ENCODE measurements at places on chromosomes 6 and 20.

GRCh38 chr20:3238616-3239025, 369 bp downstream of the SLC4A11 start:
- no peak for DNase-seq

DNA sequence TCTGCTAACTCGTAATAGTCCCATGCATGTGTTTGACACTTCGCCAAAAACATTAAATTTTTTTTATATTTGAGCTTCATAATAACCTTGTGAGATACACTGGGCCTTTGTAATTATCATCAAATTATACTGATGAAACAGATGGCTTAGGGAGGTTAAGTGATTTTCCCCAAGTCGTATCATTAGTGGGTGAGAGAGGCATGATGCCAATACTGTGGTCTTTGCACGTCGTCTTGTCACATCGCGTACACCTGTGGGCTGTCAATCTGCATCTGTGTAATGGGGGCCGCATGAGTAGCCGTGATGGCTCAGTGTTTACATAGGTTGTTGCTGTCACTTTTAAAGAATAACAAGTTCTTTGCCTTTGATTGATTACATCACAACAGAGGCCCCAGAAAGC, 1.7 kb downstream of the PRL start:
- no peak for DNase-seq

DNA sequence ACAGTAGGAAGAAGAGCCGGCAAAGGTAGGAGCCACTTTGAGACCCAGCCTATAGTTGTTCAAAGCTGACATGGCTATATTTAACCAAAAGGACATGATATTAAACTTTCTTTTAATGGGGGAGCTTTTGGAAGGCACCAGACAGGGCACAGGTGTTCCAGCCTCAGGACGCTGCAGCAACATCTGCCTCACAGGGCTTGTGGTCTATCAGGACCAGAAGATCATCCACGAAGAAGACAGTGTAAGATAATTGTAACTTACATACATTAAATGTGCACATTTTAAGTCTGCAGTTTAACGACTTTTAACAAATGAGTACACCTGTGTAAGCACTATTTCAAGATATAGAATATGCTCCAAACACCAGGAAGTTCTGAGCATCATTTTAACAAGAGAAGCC, 168.2 kb upstream of the PMEPA1 start:
- no peak for DNase-seq

DNA sequence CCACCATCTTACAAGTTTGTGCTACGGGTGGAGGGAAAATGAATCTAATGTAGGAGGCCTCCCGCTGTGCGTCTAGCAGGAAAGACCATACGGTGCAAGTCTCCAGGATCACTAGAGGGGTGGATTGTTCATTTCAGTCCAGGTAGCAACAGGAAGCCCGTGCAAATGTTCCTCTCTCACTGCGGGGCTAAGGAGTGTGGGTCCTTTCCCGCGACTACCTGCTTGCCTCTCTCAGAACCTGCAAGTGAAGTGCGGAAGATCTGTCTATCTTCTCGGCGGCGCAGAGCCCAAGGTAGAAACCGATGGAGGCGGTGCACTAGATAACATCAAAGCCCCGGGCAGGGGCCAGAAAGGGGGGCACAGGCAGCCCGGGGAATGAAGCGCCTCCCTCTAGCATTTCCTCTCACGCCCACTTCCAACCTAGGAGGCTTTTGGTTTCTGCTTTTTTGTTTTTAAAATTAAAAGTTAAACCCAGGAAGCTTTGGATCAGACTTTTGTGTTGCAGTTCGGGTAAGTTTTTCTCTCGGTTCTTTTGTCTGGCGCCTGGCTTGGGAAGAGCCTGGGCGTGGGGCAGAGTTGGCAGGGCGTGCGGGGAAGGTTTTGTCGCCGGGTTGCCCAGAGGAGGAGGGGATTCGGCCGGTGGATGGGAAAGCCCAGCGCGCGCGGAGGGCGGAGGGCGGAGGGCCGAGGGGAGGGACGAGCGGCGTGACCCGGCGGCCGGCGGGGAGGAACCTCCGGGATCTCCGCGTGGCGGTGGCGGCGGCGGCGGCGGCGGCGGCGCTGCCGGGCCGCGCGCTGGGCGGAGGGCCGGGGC, 3.5 kb upstream of the HIVEP1 start:
- DNase-seq: peak; percentile 66

GRCh38 chr6:113855500-113856374, 1.4 kb upstream of the MARCKS start:
- peak; percentile 54 for DNase-seq

Data from head of caudate nucleus (tissue), 42 donors.